Retina (tissue), 1 donor: ENCODE measurements at places on chromosomes 13 and 19.

DNA sequence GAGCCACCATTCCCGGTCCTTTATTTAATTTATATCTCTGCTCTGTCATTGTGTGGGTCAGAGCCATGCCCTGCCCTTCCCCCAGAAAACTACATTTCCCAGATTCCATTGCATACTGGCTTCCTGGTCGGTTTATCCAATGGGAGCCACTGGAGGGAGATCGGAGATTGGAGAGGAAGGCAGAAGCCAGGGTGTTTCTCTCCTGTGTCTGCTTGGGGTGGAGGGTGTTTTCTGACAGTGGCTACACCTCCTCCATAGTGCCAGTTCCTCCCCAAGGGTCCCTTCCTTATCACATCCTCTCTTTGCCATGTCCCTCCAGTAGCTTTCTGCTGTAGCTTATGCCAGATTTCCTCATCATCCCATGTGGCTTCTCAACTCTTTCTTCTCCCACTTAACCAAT is 19.0 kb downstream of the OLFM2 start:
- peak; percentile 38 for DNase-seq

DNA sequence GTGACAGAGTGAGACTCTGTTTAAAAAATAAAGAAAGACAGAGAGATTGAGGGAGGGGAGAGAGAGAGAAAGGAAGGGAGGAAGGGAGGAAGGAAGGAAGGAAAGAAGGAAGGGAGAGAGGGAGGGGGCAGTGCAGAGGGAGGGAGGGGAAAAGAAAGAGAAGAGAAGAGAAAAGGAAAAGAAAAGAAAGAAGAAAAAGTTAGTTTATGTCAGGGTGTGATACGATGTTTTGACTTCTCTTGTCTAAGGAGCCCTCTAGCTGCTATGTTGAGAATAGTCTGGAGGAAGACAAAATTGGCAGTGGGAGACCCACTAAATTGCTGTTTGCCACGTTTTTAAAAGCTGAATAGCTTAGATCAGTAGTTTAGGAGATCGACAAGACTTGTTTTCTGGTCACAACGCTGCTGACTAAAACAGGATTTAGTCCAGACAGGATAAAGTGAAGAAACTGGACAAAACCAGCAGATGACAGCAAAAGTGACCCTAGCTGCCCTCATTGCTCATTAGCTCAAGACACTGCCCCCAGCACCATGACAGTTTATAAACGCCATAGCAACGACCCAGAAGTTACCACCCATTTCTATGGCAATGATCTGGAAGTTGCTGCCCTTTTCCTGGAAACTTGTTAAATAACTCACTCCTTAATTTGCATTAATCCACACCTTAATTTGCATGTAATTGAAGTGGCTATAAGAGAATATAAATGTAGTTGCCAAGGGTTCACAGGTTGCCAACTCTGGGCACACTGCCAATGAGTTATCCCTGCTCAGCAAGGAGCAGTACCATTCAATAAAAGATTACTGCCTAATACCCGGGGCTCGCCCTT is 11.1 kb downstream of the TEX101 start:
- DNase-seq: peak; percentile 12

- DNase-seq: no peak
These were observed 47.4 kb downstream of the SMAD9 start for GRCh38 chr13:36872621-36873020.

GRCh38 chr13:40317980-40318327 is 348.5 kb downstream of the FOXO1 start:
- DNase-seq: no peak

GRCh38 chr13:29538652-29539040 is 56.8 kb downstream of the SLC7A1 start:
- no peak for DNase-seq

GRCh38 chr13:91565296-91565695 is 166.9 kb downstream of the GPC5 start:
- DNase-seq: no peak

- no peak for DNase-seq
These were observed 270.4 kb downstream of the ABCC4 start for GRCh38 chr13:95030821-95031343.

DNA sequence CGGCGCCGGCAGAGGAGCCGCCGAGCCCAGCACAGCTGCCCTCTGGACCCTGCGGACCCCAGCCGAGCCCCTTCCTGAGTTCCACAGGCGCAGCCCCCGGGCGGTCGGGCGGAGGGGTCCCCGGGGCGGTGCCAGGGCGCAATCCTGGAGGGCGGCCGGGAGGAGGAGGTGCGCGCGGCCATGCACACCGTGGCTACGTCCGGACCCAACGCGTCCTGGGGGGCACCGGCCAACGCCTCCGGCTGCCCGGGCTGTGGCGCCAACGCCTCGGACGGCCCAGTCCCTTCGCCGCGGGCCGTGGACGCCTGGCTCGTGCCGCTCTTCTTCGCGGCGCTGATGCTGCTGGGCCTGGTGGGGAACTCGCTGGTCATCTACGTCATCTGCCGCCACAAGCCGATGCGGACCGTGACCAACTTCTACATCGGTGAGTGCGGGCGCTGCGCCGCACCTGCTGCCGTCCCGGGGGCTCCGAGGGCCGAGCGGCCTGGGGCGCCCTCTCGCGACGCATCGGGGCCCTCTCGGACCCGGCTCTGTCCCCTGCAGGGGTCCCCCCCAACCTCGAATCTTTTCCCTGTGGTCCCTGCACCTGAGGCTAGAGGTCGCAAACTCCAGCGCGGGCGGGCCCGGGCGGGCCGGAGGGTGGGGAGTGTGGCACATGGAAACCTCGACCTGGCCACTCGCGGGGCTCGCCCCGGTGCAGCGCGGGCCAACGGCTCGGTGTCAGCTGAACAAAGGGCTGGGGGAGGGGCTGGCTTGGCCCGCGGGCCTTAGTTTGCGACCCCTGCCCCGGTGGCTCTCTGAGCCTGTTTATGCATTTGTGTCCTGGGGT is at the start of gene KISS1R:
Gene KISS1R (plus strand): TSS at position 11 of the 829 bp plus-strand sequence. CDS start 170 bp downstream, at position 181.
- DNase-seq: peak; percentile 85

DNA sequence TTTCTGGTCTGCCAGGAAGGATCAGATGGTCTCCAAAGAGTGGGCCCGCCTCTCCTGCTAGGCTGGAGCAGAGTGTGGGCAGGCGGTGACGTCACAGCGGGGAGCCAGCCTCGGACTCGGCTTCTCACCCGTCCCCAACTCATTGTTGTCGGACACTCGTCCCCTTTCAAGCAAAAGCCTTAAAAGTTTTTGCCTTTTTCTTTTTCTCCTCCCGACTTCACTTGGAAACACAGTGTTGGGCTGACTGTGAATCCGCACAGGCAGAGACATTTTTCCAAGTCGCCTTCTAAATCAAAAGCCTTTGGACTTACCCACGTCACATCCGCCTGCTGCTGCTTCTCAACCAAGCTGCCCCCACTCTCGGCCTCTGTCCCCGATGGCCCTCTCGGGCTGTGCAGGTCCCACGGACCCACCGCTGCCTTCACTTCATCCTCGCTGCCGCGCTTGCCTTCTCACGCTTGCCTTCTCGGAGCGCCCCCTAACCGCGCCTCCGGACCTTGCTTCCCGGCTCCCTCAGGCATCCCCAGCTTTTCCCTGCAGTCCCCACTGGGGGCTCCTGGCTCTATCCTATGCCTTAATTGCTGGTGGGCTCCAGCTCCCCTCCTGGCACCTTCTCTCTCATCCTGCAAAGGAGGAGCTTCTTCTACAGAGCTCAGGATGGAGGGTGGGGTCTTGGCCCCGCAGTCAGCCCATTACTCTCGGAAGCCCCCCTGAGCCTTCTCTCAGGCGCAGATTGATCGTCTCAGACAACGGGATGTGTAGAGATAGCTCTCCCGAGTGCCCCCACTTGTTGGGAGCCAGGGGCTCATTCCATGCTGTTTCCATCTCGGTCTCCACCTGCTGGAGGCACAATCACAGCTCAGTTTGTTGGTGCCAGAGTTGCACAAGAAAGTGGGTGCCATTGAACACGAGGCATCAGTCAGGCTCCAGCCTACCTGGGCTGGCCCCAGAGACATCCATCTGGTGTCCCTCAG is 3.9 kb upstream of the ZNF135 start:
- DNase-seq: peak; percentile 91

DNA sequence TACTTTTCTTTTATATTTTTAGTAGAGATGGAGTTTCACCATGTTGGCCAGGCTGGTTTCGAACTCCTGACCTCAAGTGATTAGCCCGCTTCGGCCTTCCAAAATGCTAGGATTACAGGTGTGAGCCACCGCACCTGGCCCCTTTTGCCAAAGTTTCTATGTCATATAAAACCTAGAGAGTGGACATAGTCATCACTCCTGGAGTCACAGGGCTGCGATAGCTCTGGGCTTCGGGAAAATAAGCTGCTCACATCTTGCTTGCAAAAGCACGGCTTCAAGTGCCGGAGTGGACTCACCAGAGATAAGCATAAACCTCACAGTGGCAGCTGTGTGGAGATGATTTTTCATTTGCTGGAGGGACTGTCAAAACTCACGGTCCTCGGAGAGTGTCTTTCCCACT is 171.2 kb downstream of the TEX29 start:
- no peak for DNase-seq
